Activated naive CD4-positive, alpha-beta T cell treated with anti-CD3 and anti-CD28 coated beads for 36 hours (primary cell): ENCODE measurements at places on chromosomes 7 and 10. TPM values are rescaled to one million over a fixed set of nuclear protein-coding genes. Genes with fewer than 3 reads are reported as not detected.

Gene CH25H
- 0.22 TPM for total RNA-seq

Gene MCM10
- total RNA-seq: 81.1 TPM

DNA sequence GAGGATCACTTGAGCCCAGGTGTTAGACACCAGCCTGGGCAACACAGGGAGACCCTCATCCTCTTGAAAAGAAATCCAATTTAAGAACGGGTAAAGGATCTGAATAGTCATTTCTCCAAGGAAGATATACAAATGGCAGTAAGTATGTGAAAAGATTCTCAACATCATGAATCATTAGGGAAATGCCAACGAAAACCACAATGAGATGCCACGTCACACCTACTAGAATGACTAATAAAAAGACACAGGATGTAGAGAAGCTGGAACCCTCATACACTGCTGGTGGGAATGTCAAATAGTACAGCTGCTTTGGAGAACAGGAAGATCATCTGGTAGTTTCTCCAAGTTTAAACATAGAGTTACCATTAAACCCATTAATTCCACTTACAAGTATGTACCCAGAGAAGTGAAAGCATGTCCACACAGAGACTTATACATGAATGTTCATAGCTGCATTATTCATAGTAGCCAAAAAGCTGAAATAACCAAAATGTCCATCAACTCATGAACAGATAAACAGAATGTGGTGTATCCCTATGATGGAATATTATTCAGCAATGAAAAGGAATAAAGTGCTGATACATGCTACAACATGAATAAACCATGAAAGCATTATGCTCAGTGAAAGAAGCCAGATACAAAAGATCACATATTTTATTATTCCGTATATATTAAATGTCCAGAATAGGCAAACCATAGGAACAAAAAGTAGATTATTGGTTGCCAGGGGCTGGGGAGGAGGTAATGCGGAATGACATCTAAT, 13.1 kb upstream of the ZMIZ2 start:
- peak; percentile 83 for DNase-seq

- DNase-seq: peak; percentile 24
Observed at GRCh38 chr7:33904681-33905388, 504 bp upstream of the BMPER start.

- no peak for DNase-seq
Observed at GRCh38 chr7:139741789-139742344, 35.9 kb downstream of the HIPK2 start.

GRCh38 chr10:111435871-111436270, 359.0 kb downstream of the ADRA2A start:
- no peak for DNase-seq

GRCh38 chr10:32413513-32413912, 32.4 kb upstream of the CCDC7 start:
- DNase-seq: peak; percentile 65

GRCh38 chr7:29424295-29424983, 139.2 kb upstream of the PRR15 start:
- DNase-seq: no peak
